ENCODE measurements at places on chromosomes 11 and 22.

GRCh38 chr11:103898577-103899336, 137.7 kb upstream of the DDI1 start:
- no peak for DNase-seq

DNA sequence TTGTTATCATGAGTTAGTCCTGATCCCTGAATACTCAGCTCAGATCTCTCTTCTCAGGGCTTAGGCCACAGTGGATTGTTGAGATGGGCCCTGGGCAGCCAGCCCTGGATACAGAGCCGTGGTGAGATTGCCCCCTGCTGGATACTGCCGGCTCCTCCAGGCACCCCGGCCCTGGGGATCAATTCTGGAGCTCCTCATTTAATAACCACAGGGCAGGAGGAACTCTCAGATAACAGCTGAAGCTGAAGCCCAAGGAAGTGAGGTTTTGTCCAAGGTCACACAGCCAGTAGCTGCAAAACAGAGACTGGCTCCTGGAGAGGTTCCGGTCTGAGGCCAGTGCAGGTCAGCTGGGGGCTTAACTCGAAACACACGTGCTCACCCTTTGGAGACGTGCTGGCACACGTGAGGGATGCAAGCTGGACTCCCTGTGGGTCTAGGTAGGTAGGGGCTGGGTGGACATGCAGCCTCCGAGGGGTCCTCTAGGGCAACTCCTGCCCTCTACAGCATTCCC, 16.0 kb downstream of the USH1C start:
- peak; percentile 82 for DNase-seq

DNA sequence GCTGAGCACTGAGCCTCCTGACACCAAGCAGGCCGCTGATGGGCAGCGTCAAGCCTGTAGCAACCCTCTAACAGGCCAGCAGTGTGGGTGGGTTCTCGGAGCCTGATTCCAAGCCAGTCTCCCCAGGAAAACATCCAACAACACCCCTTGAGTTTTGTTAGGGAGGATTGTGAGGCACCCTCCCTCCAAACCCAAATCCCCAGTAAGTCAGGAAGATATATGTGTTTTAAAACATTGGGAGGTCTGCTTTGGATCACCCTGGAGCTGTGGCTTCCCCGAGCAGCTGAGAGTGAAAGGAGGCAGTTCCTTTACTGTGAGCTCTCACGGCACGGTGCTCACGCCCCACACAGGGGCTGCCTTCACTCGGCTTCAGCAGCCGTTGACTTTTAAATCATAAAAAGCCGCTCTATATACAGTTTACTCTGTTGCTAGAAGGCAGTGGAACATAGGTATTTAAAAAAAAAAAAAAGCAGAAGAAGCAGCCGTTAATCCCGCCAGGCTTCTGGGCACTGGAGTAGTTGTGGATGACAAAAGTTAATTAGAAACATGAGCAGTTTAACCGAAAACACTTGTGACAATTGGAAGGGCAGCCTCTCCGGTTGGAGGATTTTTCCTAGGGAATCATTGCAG, 218.6 kb downstream of the NAV2 start:
- no peak for DNase-seq

DNA sequence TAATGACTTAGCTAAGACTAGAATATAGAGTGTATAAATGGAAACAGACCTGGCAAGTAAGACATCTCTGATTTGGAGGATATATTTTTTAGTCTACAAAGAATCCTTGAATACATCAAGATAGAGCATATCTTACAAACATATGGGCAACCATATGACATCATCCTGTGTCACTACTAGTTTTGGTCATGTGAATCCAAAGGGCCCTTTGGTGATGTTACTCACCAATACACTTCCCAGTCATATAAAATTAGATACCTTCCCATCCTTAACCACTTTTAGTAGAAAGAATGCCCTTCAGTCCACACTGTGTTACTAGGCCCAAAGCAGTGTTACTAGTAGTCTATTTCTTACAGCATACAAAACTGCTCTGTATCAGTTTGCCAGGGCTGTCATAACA, 31.6 kb downstream of the GRIA4 start:
- no peak for DNase-seq

DNA sequence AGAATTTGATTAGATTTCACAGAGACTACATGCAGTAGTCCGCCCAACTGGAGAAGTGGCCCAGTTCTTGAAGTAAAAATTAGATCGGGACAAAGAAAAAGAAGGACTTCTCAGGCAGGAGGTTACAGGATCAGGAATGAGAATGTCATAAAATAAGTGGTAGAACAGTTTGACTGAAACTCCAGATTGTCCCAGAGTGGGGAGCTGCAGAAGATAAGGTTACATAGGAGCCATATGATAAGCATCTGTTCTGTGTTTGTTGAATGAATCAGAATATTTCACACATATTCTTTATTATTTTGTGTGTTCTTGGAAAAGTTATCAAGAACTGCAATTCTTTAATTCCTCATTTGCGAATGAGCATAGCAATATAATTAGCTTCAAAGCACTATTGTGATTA, 210.6 kb downstream of the AASDHPPT start:
- DNase-seq, result no peak

GRCh38 chr11:61119055-61119454, 16.8 kb downstream of the CD5 start:
- DNase-seq, result no peak

- DNase-seq, result no peak
These were observed 267.6 kb downstream of the KIRREL3 start for GRCh38 chr11:126732981-126733380.

- no peak for DNase-seq
These were observed 41.5 kb upstream of the MS4A8 start for GRCh38 chr11:60657888-60658287.

DNA sequence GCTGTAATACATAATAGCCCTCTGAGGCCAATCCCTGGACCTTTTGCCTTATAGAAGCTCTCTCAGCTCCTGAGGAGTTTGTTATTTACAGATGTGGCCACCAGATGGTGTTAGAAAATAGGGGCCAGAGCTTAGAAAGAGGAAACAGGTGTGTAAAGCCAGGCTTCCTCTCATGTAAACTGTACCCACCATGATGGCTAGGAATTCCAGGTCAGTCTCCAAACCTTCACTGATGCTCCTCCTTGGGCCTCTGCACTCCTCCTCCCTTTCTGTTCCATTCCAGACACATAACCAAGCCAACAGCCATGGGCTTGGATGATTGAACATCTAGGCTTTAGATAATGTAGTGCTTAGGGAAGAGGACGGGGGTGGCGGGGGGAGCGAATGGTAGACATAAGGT, 39.7 kb downstream of the USP35 start:
- DNase-seq, result peak; percentile 47

GRCh38 chr22:42217752-42218280, 52.6 kb downstream of the TCF20 start:
- no peak for DNase-seq

DNA sequence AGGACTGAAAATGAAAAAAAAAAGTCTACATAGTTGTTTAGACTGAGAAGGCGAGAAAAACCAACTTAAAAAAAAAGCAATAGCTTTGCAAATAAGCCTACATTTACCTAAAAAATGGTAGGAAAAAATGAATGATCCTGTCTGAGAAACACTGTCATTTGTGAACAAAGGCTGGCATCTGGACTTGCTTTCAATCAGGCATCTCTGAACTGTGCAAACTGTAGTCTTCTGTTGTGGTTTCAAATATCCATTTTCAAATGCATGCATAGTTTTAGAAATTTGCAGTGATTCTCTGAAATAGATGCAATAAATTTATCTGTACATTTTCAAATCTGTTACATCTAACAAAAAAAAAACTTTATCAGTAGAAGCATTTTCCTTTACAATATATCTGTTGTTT, 106.1 kb upstream of the LUZP2 start:
- no peak for DNase-seq

DNA sequence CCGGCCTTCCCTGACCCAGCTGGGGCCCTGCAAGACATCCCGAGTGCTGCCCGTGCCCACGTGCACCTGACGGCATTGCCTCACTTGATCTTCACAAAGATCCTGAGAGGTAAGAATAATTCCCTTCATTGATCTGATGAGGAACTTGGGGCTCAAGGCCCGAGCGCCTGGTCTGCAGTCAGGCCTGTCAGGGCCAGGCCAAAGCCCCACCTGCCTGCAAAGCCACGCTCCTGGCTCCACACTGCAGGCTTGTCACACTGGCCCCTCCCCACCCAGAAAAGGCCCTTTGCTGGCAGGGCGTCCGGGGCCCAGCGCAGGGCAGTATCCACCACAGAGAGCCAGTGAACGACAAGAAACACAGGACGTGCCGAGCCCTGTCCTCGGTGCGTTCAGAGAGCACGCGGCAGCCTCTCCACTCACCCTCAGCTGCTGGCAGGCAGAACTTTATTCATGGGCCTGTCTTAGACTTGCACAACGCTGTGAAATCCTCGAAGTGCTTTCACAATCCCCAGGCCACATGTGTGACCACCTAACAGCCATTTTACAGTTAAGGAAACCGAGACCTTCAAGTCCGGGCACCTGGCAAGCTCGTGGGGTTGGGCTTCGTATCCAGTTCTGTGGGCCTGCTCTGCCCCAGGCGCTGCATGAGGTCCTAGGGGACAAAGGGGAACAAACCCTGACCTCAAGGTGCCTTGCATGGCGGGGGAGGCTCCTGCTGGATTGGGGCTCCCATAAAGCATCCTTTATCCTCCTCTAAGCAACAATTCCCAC, 14.8 kb downstream of the KIAA0930 start:
- no peak for DNase-seq

DNA sequence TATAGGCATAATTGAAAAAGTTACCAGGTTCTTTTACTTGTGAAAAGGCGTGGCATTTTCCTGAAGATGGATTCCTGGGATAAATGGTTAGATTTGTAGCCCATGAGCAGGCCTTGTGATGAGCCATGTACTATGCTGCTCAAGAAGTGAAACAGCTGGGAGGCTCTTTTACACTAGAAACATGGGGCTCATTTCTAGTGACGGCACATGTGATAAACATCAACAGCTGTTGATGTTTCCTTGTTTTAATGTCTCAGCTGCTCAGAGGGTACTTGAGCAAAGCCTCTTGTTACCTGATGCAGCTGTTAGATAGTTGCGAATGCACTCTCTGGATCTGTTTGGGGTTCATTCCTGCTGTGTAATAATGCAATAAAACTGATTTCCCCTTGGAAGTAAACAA, 396.8 kb downstream of the GUCY1A2 start:
- no peak for DNase-seq

DNA sequence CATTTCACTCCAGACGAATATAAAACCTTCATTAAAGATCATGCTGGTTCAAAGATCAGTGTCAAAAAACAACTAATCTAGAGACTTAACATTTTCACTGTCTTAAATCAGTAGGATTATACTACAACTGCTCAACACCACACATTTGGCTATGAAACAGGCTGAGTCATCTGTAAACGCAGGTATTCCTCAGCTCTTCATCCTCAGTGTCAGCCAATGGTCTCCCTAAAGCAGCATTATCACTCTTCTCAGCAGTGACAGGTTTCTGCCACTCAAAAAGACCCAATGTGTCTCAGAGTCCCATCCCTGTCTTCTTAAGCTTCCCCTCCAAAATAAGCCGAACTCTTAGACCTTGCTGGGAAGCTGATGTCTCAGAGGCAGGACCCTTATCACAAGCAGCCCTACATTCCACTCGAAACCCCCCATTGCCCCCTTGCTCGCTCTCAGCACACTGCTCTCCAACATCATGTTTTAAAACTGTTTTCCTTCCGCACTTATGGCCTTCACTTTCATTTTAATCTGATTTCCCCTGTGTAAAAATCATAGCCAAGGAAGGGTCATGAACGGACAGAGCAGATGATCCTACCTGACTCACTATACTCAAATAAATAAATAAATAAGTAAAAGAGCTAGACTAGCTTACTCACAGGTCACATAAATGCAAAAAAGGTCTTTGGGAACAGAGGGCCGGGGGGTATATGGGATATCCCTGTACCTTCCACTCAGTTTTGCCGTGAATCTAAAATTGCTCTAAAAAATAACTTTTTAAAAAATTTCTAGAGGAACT, 23.0 kb downstream of the CDON start:
- DNase-seq, result no peak

DNA sequence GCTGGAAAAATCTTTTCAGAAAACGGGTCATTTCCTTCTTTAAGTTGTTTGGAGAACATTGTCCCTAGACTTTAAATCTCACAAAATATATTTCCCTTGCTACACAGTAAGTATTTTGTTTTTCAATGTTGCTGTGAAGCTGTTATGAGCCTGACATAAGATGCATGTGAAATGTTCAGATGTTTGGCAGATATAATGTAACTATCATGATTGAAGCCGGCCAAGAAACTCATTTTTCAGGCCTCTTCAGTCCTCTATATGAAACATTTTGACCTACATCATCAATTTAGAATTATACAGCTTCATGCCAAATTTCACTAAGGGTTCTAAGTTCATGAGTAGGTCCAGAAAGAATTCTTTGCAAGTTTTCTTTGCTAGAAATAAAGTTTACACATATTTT, 133.8 kb downstream of the JRKL start:
- no peak for DNase-seq

DNA sequence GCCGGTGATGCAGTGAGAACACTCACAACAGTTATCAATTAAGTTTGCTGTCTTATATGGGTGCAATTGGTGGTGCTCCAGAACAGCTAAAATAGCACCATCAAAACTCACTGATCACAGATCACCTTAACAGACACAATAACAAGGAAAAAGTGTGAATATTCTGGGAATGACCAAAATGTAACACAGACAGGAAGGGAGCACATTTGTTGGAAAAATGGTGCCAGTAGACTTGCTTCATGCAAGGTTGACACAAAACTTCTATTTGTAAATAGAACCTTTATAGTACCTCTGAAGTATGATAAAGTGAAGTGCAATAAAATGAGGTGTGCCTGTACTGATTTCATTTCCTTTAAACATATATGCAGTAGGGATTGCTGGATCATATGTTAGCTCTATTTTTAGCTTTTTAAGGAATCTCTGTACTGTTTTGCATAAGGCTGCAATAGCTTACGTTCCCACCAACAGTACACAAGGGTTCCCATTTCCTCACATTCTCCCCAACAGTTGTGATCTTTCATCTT, 56.7 kb upstream of the GLYATL1B start:
- no peak for DNase-seq

DNA sequence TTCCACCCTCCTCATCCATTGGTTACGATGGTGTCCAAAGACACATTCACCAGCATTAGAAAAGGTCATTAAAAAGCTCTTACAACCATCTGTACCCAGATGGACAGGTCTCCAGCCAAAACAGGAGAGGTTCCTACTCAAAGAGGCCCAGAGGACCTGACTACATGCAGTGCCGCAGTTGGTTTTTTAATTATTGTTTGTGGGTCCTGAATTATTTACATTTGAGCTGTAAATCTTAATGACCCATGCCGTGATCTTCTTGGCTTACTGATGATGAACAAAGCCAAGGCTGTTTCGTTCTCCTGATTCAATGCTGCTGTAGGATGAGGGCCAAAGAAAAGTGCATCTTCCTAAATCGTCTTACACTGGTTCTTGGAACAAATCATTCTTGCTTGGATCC, 83.7 kb downstream of the CADM1 start:
- DNase-seq, result no peak
